ENCODE measurements at places on chromosomes 1 and 21.
A peak's percentile ranks its signal among the peaks of the same experiment; 100 is the strongest.

- DNase-seq: peak; percentile 44
Observed at GRCh38 chr1:220045356-220046051, 801 bp downstream of the EPRS1 start.

GRCh38 chr1:59017501-59018231, 233.8 kb upstream of the JUN start:
- DNase-seq: no peak

GRCh38 chr1:159923203-159924024, 1.9 kb downstream of the TAGLN2 start:
- no peak for DNase-seq

DNA sequence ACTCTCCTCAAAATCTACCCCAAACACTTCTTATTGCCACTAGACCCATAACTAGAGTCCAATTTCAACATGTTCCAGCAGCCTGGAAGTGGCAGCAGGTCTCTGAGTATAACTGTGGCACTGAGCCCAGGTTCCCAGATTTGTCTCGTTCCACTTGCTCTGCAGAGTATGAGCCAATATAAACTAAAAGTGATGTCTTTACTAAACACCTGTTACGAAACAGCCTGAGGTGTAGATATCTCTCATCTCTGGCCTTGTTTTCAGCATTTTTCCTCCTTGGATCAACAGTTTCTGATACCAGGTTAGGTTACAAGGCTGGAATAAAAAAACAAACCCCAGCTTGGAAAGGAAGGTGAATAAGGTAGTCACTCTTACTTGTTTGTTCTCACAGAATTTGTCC, 25.2 kb upstream of the PRDX6 start:
- no peak for DNase-seq

GRCh38 chr21:45450423-45451090, 45.6 kb downstream of the COL18A1 start:
- no peak for DNase-seq

- DNase-seq: no peak
Observed at GRCh38 chr1:80402625-80403024, 1396.1 kb upstream of the ADGRL4 start.

DNA sequence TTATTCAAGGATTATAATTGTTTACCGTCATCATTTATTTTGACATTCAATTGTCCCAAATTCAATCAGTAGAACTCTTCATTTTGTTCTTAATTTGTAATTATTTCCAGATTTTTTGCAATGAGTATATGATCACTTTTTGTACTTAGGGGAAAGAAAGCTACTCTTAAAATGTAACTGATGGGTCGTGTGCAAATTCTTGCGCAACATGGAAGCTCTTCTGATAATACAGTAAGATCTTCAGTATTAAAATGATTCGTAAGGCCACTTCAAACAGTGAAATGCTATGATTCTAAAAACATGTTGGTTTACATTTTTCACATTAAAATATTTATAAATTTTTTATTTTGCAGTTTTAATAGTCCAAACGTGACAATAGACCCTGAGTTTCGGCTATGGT, 63.4 kb downstream of the LBR start:
- DNase-seq: no peak

- DNase-seq: no peak
Observed at GRCh38 chr1:156390469-156391365, 21.7 kb downstream of the RHBG start.

- DNase-seq: no peak
Observed at GRCh38 chr1:23585321-23586022, 26.2 kb upstream of the ID3 start.

DNA sequence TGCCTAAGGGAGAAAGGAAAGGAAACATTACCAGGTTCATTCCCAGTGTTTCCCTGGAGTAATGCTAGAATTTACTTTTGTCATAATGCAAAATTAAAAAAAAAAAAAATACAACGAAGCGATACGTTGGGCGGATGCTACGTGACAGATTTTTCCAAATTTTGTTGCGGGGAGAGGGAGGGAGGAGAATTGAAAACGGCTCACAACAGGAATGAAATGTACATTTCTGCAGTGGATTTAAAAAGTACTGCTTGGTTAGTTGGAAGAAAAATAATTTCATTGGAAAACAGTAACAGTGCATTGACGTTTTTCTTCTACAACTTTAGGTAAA, 157.5 kb downstream of the RUNX1 start:
- DNase-seq: no peak

GRCh38 chr1:1088029-1088800, 14.1 kb upstream of the RNF223 start:
- no peak for DNase-seq

DNA sequence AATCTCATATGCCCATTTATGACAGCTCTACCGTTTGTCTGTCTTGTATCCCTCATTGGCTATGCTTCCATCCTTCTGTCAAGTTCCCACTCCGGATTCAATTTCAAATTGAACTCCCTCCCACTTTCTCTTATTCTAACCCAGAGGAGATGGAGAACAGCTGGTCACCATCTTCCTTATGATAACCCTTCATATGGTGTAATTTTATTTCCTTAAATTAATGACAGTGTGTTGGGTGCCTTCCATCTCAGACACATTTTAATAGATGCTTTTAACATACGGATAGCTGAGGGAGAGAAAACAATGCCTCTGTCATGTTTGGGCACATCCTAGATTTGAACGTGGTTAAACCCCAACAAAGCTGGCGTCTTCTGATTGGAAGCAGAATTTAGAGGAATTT, 103.0 kb upstream of the PLXNA2 start:
- no peak for DNase-seq

- DNase-seq: no peak
Observed at GRCh38 chr1:6962478-6962995, 177.3 kb downstream of the CAMTA1 start.

DNA sequence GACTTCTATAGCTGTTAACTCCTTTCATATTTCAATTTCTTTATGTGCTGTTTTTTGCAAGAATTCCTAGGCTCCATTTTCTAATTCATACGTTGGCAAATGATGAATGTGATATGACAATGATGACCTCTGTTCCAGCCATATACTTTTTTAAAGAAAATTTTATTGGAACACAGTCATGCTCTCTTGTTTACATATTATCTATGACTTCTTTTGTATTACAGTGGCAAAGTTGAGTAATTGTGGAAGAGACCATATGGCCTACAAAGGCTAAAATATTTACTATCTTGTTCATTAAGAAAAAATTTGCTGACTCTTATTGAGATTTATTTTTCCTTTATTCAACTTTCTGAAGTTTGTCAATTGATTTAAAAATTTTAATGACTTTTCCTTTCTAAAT, 7.1 kb downstream of the IFI44L start:
- DNase-seq: no peak

GRCh38 chr1:112686835-112687234, 12.4 kb downstream of the MOV10 start:
- DNase-seq: no peak

- no peak for DNase-seq
Observed at GRCh38 chr1:71295350-71295749, 214.5 kb upstream of the ZRANB2 start.

GRCh38 chr1:115469703-115470476, 131.8 kb upstream of the NGF start:
- DNase-seq: peak; percentile 5

DNA sequence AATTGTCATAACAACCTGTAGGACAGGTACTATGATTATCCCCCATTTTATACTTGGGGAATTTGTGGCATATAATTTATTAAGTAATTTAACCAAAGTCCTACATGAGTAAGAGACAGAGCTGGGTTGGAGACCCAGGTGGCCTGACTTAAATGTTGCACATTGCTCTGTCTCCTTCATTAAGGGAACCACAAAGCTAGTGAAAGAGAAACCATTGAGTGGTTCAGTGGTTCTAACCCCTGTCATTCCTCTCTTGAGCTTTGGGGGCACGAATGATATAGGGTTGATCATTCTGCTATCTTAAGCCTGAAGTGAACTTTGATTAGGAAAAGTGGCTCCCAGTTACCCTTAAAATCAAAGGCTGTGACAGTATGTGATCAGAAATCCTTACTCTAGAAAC, 5.3 kb upstream of the MAP3K7CL start:
- no peak for DNase-seq

- DNase-seq: no peak
Observed at GRCh38 chr1:68594851-68595250, 98.0 kb upstream of the DEPDC1 start.

DNA sequence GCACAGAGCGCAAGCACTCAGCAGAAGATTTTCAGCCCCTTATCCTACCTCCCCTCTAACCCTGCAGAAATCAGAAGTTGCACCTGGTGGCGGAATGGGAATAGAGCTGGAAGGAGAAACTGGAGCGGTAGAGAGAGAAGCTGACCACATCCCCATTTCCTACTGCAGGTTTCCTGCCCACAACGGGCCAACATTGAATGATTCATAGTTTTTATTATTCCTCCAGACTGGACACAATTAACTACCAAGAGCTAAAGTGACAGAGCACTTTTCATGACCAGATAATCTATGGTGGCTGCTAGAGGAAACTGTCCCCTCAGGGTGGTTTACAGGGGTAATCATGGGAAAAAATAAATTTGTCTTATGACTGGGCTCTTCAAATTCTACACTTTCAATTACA, 21.3 kb upstream of the LRRC8D start:
- DNase-seq: no peak

DNA sequence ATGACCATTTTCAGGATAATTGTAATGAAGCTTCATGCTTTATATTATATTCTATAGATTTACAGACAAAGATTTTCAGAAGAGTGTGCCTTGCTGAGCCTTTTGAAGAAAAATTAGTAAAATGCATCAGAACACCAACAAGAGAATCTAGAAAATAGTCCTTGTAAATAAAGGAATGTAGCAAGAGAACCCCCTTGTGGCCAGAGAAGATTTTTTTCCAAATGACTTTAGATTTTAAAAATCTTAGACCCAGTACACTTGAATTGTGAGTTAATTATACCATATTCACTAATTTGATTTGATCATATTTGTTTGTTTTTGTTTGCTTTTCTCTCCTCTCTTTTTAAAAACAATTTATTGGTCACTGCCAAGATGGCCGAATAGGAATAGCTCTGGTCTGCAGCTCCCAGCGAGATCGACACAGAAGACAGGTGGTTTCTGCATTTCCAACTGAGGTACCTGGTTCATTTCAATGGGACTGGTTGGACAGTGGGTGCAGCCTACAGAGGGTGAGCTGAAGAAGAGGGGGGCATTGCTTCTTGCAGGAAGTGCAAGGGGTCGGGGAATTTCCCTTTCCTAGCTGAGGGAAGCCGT, 12.8 kb upstream of the IFI44L start:
- DNase-seq: no peak

GRCh38 chr1:47569681-47570470, 132.0 kb downstream of the FOXD2 start:
- no peak for DNase-seq

GRCh38 chr21:40547906-40548513, 298.9 kb downstream of the DSCAM start:
- no peak for DNase-seq

- DNase-seq: no peak
Observed at GRCh38 chr1:23643736-23644554, 47.7 kb upstream of the RPL11 start.

DNA sequence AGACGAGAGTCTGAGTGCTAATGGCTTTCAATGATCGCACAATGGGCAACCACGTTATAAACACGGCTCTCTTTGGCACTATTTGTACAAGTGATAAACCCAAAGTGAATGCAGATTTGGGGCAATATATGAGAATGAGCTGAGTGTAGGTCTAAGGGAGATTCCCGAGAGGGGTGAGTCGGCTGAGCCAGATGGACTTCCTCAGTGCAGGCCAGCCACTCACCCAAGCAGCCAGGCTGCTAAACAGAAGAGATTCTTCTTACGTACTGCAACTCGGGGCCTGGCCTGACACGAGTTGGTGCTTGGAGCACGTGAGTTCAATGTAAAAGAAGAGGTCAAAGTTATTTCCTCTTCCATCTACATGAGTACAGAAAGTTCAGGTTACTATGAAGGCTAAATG, 6.2 kb upstream of the MIXL1 start:
- DNase-seq: no peak

- no peak for DNase-seq
Observed at GRCh38 chr1:232923739-232924386, 26.5 kb upstream of the NTPCR start.

GRCh38 chr1:106717591-106717990, 338.9 kb upstream of the PRMT6 start:
- no peak for DNase-seq

DNA sequence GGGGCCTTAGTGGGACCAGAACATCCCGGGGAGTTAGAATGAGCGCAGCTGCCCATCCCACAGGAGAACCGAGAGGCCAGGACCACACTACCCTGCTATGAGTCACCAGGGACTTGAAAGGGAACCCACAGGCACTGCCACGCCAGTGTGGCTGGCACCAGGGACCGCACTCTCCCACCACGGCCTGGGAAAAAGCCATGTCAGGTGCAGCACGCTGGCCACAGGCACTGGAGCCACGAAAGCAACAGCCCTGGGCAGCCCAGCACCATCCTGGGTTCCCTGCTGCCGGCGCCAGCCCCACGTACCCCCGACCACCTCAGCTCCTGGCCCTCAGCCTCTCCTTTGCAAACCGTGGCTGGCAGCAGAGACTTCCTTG, 14.1 kb upstream of the TMEM240 start:
- no peak for DNase-seq

DNA sequence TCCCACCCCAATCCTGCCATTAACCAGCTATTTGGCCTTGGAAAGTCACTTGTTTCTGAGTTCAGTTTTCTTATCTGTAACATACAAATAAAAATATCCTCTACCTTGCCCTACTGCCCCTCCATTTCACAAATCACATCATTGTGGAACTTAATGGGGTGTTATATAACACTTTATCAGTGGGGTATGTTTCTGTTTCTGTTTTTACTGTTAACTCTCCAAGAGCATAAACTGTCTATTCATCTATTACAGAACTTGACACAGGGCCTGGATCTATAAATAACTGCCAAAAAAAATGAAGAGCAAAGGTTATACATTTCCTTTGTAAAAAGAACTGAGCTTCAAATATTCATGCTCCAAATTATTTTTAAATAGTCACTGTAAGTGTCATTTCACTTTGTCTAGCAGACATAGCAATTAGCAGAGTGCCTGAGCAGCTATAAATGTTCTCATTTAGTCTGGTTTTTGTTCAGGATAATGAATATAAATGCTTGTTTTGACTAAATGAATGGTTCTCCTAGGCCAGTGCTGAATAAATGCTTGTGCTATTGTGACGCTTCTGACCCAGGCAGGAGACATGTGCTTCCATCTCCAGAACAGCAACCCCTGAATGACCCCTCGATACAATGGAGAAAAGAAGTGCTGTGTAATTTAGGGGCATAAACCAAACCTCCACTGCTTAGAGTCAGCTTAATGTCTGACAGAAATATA, 7.4 kb downstream of the PIGM start:
- DNase-seq: no peak

- no peak for DNase-seq
Observed at GRCh38 chr1:214847071-214847810, 235.3 kb upstream of the KCNK2 start.

GRCh38 chr1:243230914-243231313, 24.2 kb downstream of the CEP170 start:
- DNase-seq: no peak
